ENCODE measurements at places on chromosomes 6 and 20. TPM values are rescaled to one million over a fixed set of nuclear protein-coding genes. Genes with fewer than 3 reads are reported as not detected.

Gene PRL
- polyA plus RNA-seq = 10.5 TPM

Gene MARCKS
- polyA plus RNA-seq = 87.5 TPM

Gene PRRC2A
- polyA plus RNA-seq = 148 TPM

Gene JAG1
- 18.4 TPM for polyA plus RNA-seq

Gene PBOV1
- polyA plus RNA-seq = not detected

Gene HLA-DMB
- 71.0 TPM for polyA plus RNA-seq

Gene RARS2
- 25.3 TPM for polyA plus RNA-seq

Gene ID4
- 10.9 TPM for polyA plus RNA-seq

Gene OXT
- polyA plus RNA-seq = 3.6 TPM

Gene LINC00237
- not detected for polyA plus RNA-seq

Gene ULBP3
- polyA plus RNA-seq = 0.48 TPM

Gene PHACTR3
- 35.8 TPM for polyA plus RNA-seq

Gene SEL1L2
- polyA plus RNA-seq = 0.16 TPM

Gene FUT9
- 0.02 TPM for polyA plus RNA-seq

Gene QKI
- polyA plus RNA-seq = 23.5 TPM

Gene PRR18
- polyA plus RNA-seq = 0.09 TPM

Gene IP6K3
- 6.6 TPM for polyA plus RNA-seq

Gene ADGRG6
- polyA plus RNA-seq = 13.6 TPM

Gene SRXN1
- 10.8 TPM for polyA plus RNA-seq

Gene CST7
- polyA plus RNA-seq = 41.9 TPM

Gene SCRT2
- polyA plus RNA-seq = under 0.01 TPM

Gene ZNF318
- 9.2 TPM for polyA plus RNA-seq

Gene TAAR8
- not detected for polyA plus RNA-seq

Gene TSBP1
- not detected for polyA plus RNA-seq

Gene DEFB112
- not detected for polyA plus RNA-seq

Gene MCHR2
- not detected for polyA plus RNA-seq

Gene PFDN4
- 123 TPM for polyA plus RNA-seq

Gene GTPBP2
- polyA plus RNA-seq = 60.0 TPM

Gene LCA5
- polyA plus RNA-seq = 1.7 TPM

Gene LY6G6F
- not detected for polyA plus RNA-seq

Gene PSMB9
- polyA plus RNA-seq = 143 TPM

Gene OPN5
- polyA plus RNA-seq = not detected

Gene TSPO2
- 0.09 TPM for polyA plus RNA-seq

Gene BEND6
- polyA plus RNA-seq = 0.98 TPM

Gene OR2B6
- 0.87 TPM for polyA plus RNA-seq

Gene DDR1
- 65.9 TPM for polyA plus RNA-seq

Gene SLC35D3
- polyA plus RNA-seq = 0.02 TPM

Gene CFB
- polyA plus RNA-seq = 41.0 TPM

Gene SLC22A1
- polyA plus RNA-seq = 1.7 TPM

Gene SAMD3
- polyA plus RNA-seq = 9.6 TPM

Gene PPP1R3D
- 7.2 TPM for polyA plus RNA-seq

Gene DNMT3B
- polyA plus RNA-seq = 1.3 TPM

Gene SLC35A1
- 23.1 TPM for polyA plus RNA-seq

Gene CNR1
- 2.6 TPM for polyA plus RNA-seq

Gene GMPR
- polyA plus RNA-seq = 17.2 TPM

Data from thymus (tissue), 14 donors.